ENCODE measurements at places on chromosomes 4 and X.
A peak's percentile ranks its signal among the peaks of the same experiment; 100 is the strongest.

DNA sequence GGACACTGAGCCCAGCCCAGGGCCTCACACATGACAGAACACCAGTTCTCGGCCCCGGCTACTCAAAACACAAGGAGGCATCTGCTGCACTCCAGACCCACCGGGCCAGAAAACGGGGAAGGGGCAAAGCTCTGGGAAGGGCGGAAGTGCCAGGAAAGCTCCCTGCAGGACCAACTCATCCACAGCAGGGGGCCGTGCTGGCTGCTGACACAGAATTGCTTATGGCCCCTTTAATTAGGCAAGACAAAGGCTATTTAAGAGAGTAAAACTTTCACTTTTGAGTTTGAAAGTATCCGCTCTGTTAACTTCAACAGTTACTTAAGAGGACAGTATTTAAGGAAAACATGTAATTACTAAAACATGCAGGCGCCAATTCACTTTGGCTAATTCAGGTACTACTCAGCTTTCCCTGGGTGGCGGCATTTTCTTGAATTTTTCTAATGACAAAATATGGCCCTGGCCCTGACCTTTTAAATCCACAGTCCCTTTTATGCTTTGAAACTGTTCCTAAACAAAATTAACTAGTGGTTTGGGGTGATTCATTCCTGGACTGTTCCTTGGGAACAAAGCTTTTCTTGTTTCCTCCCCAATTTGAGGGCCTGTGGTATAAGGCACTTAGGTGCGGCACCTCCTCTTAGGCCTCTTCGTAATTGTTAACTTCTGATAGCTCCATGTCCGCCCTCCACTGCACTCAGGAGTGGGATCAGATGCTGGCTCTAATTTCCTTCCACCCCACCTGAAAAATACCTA lies 40.4 kb downstream of the NSG1 start:
- DNase-seq: peak; percentile 79

GRCh38 chr4:88616275-88617150 lies 24.2 kb downstream of the HERC3 start:
- no peak for DNase-seq

DNA sequence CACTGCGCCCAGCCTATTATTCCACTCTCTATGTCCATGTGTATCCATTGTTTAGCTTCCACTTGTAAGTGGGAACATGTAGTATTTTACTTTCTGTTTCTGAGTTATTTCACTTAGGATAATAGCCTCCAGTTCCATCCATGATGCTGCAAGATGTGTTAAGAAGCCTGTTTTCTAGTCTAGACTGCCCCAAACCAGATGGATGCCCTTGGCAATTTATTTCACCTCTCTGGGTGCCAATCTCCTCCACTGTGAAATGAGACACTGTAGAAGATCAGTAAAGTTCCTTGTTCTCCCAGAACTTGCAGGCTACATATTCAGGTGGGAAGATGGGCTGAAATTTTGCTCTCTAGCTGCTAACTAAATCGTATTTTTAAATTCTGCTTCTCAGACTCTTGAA lies 72.8 kb downstream of the TSPAN5 start:
- DNase-seq: no peak

GRCh38 chr4:78220283-78220682 lies 163.2 kb downstream of the FRAS1 start:
- DNase-seq: no peak

DNA sequence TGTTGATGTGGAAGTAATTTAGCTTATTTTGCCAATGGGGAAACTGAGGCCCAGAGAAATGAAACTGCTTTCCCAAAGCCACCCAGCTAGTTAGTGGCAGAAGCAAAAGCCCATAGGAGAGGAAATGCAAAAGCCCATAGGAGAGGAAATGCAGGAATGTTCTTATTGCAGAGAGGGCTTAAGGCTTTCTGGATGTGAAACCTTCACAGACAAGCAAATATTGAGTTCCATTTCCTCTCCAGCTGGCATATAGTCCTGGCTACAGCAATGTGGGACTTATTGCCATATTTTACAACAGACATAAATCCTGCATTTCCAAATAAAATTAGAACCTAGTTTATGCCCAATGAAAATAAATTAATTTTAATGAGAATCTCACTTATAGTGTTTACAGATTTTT lies 69.7 kb downstream of the TMEM154 start:
- DNase-seq: no peak

- no peak for DNase-seq
Observed at GRCh38 chrX:130654409-130654950, 248.5 kb downstream of the ENOX2 start.

GRCh38 chrX:10110984-10111363 lies 45.8 kb upstream of the CLCN4 start:
- DNase-seq: no peak

- no peak for DNase-seq
Observed at GRCh38 chr4:153663667-153664066, 20.4 kb upstream of the TLR2 start.

DNA sequence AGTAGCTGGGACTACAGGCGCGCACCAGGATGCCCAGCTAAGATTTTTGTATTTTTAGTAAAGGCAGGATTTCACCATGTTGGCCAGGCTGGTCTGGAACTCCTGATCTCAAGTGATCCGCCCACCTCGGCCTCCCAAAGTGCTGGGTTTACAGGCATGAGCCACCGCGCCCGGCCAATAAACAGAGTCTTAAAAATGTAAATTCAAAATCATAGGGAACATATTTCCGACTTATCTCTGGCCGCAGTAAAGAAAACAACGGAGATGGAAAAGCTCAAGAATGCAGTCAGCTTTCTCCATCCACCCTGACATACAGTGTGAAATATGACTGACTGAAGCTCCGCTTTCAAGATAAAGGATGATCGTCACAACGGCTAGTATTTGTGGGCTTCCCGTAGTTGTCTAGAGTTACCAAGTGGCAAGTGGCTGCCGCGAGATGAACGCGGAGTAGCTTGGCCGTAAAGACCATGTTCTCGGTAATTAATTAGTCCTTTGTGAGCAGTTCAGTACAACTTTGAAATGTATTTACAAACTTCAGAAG lies 495.1 kb upstream of the FAT1 start:
- no peak for DNase-seq

DNA sequence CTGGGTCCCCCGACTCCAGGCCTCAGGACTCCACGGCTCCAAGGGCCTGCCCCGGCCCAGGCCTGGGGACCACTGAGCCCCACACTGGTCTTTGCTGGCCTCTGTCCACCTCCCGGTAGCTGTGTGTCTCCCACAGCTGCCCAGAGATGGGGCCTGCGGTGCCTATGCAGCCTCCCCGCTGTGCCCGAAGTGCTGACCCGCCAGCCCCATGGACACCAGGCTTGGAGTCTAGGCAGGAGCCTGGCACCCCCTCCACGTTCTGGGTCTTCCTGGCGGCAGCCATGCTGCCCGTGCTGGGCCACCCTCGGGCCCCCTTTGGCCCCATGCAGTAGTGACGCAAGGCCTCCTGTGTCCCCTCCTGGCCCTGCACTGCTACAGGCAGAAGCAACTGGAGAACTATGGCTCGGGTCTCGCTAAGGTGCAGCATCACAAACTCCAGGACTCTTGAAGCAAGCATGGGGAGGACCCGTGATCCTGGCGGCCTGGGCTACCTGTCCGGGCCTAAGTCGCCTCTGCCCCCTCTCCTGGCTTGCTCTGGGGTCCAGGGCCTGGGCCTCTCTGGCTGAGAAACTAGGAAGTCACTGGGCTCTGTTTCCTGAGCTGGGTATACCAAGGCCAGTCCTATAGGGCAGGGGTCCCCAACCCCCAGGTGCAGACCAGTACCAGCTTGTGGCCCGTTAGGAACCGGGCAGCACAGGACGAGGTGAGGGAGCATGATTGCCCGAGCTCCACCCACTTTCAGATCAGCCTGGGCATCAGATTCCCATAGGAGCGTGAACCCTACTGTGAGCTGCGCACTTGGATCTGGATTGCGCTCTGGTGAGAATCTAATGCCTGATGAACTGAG lies 917 bp downstream of the MYL5 start:
- no peak for DNase-seq

DNA sequence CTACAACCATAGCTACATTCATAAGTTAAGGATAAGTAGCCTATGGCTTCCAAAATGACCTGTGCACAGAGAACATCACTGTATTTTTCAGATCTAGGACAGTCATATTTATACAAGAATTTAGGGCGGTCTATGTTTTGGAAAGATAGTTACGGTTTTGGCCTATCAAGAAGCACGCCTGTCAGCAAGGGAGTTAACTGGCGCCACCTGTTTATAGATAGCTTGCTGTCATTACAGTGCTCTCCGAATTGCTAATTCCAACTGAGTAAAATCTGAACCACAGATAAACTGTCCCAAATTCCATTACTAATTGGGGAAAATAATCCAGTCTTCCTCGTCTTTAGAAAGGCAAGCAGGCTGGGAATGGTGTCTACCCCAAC lies 646 bp downstream of the ABCB7 start:
- DNase-seq: no peak

DNA sequence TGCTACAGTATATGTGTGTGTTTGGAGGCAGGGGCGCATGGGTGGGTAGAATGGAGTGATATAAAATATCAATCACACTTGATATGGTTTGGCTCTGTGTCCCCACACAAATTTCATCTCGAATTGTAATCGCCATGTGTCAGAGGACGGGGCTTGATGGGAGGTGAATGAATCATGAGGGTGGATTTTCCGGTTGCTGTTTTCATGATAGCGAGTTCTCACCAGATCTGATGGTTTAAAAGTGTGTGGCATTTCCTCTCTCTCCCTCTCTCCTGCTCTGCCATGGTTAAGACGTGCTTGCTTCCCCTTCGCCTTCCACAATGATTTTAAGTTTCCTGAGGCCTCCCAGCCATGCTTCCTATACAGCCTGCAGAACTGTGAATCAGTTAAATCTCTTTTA lies 14.8 kb downstream of the SOWAHB start:
- no peak for DNase-seq

GRCh38 chr4:9594948-9595347 lies 150.7 kb downstream of the DEFB131A start:
- no peak for DNase-seq

- no peak for DNase-seq
Observed at GRCh38 chrX:148878371-148878770, 378.0 kb downstream of the AFF2 start.

- no peak for DNase-seq
Observed at GRCh38 chr4:128517096-128517738, 229.6 kb upstream of the PGRMC2 start.

- peak; percentile 53 for DNase-seq
Observed at GRCh38 chr4:7217474-7218321, 25.4 kb downstream of the SORCS2 start.

DNA sequence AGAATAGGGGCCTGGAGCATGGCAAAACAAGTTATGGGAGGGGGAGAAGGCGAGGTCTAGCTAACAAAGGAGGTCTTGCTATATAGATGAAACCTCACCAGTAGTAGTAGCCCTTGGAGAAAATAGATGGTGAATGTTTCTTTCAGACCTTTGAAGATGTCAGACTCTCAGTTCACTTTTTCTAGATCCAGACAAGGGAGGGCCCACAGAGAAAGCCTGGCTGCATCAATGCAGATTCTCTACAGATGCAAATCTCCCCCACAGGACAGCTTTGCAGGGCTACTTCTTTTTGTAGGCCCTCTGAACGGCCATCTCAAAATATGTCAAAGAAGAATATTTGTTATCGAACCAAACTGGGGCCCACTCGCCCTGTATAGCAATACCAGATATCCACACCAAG lies 159.7 kb downstream of the ANK2 start:
- no peak for DNase-seq

GRCh38 chr4:907103-907400 lies 25.1 kb downstream of the GAK start:
- no peak for DNase-seq

GRCh38 chr4:89528526-89529133 lies 221.0 kb upstream of the GPRIN3 start:
- DNase-seq: no peak

GRCh38 chrX:153903991-153904957 lies at the start of gene AVPR2:
Gene AVPR2, plus strand, starts transcription at chrX:153904673. Its CDS starts 473 bp downstream, at chrX:153905146.
- peak; percentile 66 for DNase-seq

DNA sequence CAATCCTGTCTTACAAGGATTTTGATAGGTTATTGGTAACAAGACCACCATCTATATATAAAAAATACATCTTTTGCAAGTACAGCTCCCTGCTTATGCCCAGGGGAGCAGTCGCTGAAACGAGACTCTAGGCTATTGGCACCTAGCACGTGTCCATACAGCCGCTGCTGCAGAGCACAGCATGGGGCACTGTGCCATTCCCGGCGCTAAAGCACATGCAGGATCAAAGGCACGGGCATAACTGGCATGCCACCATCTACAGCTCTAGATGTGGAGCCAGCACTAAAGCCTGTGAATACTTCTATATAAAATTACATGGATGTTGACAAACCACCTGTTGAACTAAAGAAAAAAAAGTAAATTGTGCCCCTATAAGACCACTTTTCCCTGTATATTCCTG lies 144.8 kb downstream of the COL25A1 start:
- no peak for DNase-seq

GRCh38 chrX:11836284-11836683 lies 78.2 kb downstream of the MSL3 start:
- DNase-seq: no peak

- DNase-seq: no peak
Observed at GRCh38 chr4:104025251-104025650, 305.5 kb upstream of the TACR3 start.

DNA sequence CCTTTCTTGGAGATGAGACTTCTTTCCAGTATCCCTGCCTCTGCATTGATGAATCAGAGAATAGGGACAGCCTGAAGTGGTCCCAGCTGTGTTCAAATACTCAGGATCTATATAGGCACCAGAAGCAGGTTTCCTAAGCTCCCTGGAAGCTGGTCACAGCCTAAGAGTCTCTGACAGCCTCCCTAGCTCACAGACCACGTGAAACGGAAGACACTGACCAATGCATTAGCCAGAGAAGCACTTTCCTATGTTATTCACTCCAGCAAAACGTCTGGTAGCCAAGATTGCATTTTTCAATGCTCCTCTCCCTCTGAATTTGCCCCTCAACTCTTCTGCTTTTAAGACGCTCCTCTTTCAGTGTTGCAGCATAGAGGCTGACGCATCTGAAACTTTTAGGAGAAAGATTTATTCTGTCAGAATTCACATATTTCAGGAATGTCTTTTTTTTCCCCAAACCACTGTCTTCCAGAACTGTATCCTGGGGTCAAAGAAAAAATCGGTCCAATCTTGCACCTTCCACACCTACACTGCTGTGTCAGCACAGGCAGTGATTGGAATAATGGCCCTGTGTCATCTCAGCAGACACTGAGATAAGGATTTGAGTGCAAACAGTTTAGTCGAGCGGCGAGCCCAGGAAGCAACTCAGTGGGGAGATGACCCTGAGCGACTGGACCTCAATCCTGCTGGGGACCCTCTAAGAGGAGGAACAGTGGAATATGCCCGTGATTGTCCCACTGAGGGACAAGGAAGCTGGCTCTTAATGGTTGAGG lies 109.4 kb downstream of the SMIM20 start:
- DNase-seq: no peak

DNA sequence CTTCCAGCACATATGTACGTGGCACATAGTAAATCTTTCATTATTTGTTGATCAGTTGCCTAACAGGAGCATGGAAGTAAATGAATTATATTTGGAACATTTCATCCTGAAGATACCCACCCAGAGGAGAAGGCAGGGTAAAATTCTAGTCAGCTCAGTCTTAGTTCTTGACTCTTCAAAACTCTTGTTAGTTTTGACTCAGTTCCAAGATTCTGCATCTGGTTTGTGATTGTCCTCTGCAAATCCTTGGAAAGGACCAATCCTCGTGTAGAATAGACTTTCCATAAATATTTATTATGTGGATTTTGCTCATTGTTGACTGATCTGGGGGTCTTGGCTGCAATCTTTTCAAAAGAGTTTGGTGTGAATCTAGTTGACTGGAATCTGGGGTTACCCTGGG lies 257.5 kb upstream of the FAT1 start:
- no peak for DNase-seq

- DNase-seq: peak; percentile 70
Observed at GRCh38 chr4:1407657-1408333, 1.6 kb upstream of the NKX1-1 start.
